ENCODE measurements at places on chromosomes 2 and 18.

- no peak for DNase-seq
Measured at GRCh38 chr2:74703373-74703772, 49.3 kb downstream of the SEMA4F start.

GRCh38 chr2:226754821-226755604 is 44.6 kb downstream of the IRS1 start:
- DNase-seq, result no peak

DNA sequence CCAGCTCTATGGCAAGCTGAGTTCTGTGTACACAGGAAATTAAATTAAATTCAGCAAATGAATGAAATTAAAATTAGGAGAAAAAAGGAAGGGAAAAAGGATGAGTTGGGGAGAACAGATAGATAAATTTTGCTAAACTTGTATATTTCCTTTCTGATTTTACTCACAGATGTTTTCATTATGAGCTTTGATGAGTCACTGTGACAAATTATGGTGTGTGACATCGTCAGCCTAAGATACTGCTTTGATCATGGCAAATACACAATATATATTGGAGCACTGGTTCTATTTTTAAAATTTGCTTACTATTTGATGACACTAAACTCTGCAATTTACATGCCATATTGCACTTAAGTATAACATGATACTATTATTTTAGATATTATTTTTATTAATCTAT is 464.6 kb upstream of the SPHKAP start:
- DNase-seq, result no peak

- no peak for DNase-seq
Measured at GRCh38 chr2:10432311-10433181, 15.6 kb downstream of the ODC1 start.

DNA sequence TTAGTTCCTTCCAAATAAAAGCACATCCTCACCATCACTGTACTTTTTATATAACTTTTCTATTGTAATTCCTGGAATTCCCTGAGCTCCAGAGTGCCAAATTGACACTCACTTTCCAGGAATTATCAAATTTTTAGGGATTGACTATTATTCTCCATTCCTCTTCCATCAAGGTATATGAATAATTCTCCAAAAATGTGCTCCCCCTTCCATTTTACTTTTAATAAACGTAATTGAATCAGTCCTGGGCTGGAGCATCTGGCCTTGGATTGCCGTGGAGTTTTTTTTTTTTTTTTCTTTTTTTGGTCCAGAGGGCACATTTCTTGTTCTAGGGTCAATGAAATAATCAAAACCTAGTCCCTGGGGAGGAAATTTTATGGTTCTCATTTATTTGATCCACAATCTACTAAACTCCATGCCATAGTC is 304.3 kb downstream of the CDCA7 start:
- DNase-seq, result no peak

GRCh38 chr2:215553946-215554345 is 118.1 kb upstream of the FN1 start:
- DNase-seq, result no peak

DNA sequence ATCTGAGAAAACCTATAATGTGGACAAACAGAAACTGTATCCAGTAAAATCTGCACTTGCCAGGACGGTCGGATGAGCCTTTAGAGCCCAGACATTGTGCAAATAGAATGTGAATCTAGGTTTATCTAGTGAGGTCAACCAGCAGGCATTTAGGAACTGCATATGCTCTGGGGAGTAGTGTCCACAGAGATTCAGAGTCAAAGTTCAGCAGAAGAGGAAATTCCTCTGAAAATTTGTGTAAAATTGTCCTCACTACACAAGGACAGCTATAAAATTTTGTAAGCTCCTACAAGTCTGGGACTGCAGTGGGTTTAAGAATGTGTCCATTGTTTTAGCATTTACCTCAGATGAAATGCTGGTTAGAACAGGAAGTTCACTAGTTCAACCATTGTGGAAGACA is 9.8 kb upstream of the NDUFV2 start:
- DNase-seq, result no peak

Data from CD4-positive, alpha-beta T cell treated with Interleukin-1 beta for 1 hour (primary cell).